ENCODE measurements at places on chromosomes 12 and 14.

DNA sequence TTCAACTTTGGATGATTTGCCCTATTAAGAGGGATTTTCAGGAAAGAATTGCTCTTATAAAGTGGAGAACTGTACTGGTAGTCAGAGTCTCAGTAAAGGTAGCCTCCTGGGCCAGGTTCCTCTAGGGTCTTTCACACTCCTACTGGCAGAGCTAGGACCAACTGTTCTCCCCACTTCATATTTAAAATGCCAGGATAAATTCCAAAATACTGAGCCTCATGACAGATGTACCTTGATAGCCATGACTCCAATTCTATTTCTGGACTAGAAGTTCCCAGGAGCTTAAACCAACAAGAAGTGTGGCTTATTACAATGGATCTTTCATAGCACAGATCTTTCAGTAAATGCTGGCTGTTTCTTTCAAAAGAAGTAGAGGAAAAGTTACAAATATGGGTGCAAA is 126.5 kb downstream of the C12orf75 start:
- no peak for DNase-seq

GRCh38 chr12:92403210-92404175 is 257.8 kb upstream of the BTG1 start:
- DNase-seq: peak; percentile 86

GRCh38 chr12:69136931-69137613 is 102.3 kb upstream of the CPSF6 start:
- no peak for DNase-seq

GRCh38 chr14:23629832-23630396 is 6.2 kb upstream of the DHRS2 start:
- no peak for DNase-seq

DNA sequence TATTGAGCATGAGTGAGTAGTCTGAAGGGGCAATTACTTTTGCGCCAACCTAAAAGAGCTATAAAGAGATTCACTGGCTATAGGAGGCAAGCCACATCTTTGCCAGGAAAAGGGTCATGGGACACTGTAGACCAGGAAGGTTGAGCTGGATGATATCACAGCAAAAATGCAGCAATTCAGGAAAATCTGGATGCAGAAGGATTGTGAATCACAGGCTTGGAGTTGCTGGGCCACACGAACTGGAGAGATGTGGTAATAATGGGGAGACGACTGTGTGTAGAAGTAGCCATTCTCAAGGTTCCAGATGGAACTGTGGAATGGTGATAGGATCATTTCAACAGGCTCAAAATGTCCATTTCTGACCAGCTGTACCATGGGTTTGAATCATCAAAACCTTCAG is 151.4 kb upstream of the DAAM1 start:
- DNase-seq: no peak

Data from CD4-positive, alpha-beta memory T cell (primary cell).